Esophagus squamous epithelium (tissue), 5 donors: ENCODE measurements at places on chromosomes 11 and 22.

- no peak for DNase-seq
Measured at GRCh38 chr22:41656556-41656955, 32.1 kb downstream of the SNU13 start.

GRCh38 chr11:122345586-122345985, 229.6 kb upstream of the BLID start:
- no peak for DNase-seq

DNA sequence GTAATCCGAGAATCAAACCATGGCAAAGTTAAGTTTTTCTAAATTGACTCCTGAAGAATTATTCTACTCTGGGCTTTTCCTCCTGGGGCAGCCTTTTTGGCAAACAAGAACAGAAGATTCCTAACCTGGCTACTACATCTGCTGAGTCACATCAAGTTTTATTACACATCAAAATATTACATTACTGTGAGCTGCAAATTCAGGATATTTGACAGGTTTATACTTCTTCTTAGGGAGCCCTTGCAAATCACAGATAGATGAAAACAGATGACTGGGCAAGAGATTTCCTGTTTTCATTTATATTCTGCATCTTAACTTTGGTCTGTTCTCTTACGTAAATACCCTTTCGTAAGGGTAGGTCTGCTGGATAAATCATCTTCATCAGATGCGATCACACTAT, 23.6 kb downstream of the XRRA1 start:
- DNase-seq: no peak

DNA sequence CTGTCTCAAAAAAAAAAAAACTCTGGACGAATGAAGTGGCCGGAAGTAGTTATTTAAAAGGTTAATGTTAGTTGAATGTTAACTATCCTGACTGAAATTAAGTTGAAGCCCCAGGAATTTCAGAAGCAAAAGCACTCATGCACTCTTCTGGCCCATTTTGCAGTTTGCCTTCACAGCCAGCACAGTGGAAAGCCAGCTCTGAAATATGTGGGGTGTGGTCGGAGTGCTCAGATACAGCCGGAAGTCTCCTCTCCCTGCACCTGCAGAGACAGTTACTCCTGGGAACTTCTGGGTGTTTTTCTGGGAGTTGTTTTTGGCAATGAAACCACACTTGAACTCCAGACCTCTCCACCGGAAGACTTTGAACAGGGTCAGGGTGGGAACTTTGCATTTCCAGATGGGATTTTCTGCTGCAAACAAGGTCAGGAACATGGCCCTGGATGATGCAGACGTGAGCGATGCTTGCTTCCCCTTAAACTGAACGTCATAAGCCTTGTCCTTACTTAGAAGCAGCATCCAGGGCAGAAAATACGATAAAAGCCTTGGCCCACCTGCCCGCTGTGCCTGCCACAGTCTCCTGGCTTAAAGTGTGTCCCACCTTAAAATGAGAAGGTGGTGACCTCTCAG, 21.5 kb upstream of the CABP2 start:
- DNase-seq: no peak

GRCh38 chr11:73614591-73614990, 16.7 kb upstream of the FAM168A start:
- DNase-seq: no peak

DNA sequence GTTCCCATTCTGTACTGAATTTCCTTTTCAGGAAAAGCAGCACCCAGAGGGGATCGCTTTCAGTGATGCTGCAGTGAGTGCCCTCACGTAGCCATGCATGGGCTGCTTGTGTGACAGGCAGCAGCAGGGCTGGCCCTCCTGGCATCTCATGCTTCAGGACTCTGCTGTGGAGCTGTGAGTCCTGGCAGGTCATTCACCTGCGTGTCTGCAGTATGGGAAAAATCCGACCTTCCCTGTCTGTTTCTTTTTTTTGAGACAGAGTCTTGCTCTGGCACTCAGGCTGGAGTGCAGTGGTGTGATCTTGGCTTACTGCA, 13.4 kb downstream of the GLB1L2 start:
- no peak for DNase-seq

DNA sequence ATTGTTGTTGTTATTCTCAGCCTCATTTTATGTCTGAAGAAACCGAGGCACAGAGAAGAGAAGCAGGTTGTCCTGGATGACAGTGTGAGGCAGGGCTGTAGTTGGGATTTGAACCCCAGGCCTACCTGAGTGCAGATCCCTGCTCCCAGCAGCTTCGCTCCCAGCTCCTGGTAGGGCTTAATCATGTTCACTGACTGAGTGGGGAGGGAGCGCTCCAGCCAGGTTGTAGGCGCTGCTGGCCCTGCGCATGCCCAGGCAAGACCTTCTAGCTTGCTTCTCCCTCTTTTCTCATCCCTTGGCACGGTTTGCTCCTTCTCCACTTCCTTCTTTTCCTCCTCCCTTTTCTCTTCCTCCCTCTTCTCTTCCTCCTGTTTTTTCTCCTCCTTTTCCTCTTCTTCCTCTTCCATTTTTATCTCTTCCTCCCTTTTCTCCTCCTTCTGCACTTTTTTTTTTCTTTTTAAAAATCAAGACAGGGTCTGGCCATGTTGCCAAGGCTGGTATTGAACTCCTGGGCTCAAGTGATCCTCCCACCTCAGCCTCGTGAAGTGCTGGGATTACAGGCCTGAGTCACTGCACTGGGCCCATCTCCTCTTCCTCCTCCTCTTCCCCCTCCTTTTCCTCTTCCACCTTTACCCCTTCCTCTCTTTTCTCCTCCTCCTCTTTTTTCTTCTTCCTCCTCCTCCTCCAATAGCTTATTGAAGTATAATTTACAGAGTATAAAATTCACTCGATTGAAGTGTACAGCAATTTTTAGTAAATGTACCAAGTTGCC, 109.3 kb downstream of the KIAA1671 start:
- no peak for DNase-seq

DNA sequence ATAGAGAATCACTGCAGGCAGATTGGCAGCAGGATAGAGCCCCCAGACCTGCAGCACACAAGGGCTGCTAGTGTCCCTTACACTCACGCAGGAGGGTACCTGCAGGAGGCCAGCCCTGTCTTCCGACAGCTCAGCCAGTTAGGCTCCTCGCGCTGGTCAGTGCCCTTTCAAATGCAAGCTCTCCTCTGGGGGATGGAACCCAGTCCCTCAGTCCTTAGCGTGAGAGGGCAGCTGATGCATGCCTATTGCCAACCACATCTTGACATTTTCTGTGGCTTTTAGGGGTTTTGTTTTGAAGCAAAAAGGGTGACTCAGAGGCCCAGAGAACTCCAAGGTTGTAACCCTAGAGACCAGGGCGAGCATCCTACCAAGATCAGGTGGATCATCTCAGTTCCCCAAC, 40.0 kb downstream of the WNT11 start:
- DNase-seq: no peak

- no peak for DNase-seq
Measured at GRCh38 chr11:45431046-45432018, 145.2 kb upstream of the SYT13 start.

GRCh38 chr11:19713196-19714021, 772 bp downstream of the NAV2 start:
- no peak for DNase-seq

DNA sequence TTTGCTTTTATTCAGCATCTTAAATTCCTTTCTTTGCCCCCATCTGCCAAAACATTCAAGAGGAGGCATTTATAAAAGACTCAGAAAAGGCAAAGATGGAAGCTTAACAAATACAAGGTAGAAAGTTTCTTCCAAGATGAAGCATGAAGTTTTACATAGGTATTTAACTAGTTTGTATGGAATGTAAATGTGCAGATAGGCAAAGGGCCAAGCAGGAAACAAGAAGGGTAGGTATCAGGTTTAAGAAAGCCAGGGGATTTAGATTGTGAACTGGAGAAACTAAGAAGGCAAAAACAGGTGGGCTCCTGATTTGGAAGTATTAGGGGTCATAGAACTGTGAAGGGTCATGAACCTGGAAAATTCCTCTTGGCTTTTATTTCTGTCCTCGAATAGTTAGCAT, 62.6 kb downstream of the PPP2R1B start:
- no peak for DNase-seq

GRCh38 chr11:41921746-41922390, 462.4 kb upstream of the LRRC4C start:
- no peak for DNase-seq

- DNase-seq: no peak
Measured at GRCh38 chr11:35262735-35263134, 123.8 kb downstream of the CD44 start.

DNA sequence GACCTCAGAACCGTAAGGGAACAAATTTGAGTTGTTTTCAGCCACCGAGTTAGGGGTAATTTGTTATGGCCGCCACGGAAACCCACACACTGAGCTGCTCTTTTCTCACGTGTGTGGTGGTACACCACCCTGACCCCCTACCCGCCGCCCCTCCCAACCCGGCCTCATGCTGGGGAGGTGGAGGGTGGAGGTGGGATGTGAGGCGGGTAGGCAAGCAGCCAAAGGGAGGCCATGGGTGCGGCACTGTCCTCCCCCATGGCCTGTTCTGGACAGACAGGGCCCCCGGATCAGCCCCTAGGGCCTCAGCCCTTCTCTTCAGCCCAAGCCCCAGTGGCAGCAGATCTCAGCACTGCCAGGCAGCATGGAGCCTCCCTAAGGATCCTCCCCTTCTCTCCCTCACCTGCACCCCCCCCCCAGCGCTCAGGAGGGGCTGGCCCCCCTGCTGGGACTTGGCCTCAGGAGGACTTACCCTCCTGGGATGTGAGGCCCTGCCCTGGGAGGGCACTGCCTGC, 7.9 kb downstream of the PRR5 start:
- DNase-seq: no peak

DNA sequence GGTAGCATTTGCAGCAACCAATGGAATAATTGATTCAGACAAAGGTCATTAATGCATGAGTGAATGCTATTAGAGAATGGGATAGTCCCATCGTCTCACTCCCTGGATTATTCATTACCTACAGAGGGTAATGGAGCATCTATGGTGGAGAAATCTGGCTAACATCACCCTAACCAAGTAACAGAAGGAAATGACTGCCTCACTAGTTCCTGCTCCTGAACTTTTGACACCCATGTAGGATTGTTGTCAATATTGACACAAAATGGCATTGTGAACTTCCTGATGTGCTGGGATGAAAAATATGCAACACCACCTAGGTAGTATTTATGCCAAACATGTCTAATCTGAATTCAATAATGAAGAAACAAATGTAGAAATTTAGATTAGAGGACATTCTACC, 44.0 kb upstream of the KIRREL3 start:
- no peak for DNase-seq

- DNase-seq: no peak
Measured at GRCh38 chr11:1168721-1169161, 11.0 kb downstream of the MUC5AC start.

- no peak for DNase-seq
Measured at GRCh38 chr11:38791346-38791961, 2193.4 kb upstream of the RAG2 start.

- DNase-seq: no peak
Measured at GRCh38 chr11:66371627-66372415, at the start of gene SLC29A2. TSS of gene SLC29A2 (minus strand) at chr11:66371760. CDS start at chr11:66371591, 169 bp downstream.

GRCh38 chr11:125215976-125216375, 51.4 kb downstream of the PKNOX2 start:
- DNase-seq: no peak

DNA sequence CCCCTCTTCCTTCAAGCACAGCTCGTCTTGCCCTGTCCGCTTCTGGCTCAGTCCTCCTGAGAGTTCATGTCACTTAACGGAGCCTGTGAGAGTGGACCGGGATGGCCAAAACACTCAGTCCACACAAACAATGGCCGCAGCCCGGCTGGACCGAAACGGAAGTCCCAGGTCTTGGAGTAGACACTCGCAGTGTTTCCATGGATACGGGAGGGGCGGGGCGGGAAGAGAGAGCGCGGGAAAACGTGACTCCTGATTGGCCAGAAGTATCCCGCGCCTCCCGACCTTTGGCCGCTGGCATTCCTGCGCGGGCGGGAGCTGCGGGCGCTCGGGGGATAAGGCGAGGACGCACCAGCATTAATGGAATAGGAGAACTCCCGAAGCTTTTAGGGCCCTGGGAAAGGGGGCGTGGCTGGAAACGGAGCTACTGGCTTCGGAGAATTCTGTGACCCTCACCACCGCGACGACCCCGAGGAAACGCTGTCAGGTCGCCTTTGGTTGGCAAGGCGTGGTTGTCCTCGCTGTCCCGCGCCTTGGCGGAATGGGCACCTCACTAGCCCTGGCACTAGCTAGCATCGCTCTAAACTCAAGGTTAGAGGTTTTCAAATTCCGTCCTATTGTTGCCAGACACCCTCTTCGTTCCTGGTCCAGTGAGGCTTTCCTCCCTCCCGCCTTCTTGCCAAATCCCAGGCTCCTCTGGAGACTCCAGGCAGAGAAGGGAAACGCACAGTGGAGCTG, at the start of the genes NLRP14 and ZNF214:
Gene NLRP14 (plus strand): TSS at position 297 of the 735 bp plus-strand sequence. CDS start 18,108 bp downstream, outside the sequence.
Gene ZNF214 (minus strand): TSS at position 164 of the 735 bp plus-strand sequence. CDS start 17,511 bp downstream, outside the sequence.
- DNase-seq: peak; percentile 34

GRCh38 chr11:119488256-119488995, 65.5 kb upstream of the THY1 start:
- DNase-seq: no peak

- no peak for DNase-seq
Measured at GRCh38 chr22:46078241-46079092, 71.9 kb upstream of the PPARA start.

GRCh38 chr11:72850832-72851231, 36.6 kb downstream of the ATG16L2 start:
- DNase-seq: no peak

DNA sequence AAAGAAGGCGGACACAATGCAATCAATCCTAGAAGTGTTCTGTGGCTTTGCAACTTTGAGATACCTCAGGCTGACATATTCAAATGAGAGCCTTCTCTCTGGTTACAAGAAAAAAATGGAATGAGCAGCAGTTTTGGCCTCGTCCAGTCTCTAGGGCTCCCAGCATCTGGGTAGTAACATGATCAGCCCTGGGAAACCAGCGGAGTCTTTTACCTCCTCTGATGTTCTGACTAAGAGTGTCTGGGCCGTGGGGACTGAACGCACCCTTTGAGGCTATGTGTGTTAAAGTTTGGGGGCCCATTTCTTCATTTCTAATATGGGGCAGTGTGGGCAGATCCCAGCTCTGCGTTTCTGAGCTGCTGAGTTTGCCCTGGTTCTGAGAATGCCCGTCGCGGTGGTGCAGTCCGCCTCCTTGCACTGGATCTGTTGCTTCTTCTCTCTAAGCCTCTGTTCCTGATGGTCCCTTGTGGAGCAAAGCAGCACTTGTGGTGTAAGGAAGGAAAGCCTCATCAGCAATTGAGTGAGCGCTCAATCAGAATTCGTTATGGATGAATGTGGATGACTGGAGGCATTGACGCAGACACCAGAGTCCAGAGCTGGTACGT, 8.1 kb downstream of the PARVB start:
- DNase-seq: no peak

GRCh38 chr11:64314146-64314804, 3.1 kb downstream of the TRMT112 start:
- DNase-seq: no peak

DNA sequence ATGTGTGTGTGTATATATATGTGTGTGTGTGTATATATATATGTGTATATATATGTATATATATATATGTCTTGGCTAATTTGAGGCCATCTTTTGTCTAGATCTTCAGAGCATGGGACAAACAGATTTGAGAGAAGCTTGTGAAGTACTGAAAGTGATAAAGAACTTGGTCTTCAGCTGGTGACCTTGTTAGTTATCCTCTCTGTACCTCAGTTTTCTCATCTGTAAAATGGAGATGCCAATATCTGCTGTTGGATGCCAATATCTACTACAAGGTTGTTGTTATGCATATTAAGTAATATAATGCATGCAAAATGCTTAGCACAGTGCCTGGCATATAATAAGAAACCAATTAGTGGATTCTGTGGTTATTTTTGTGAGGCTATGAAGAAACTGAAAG, 2.5 kb upstream of the FEZ1 start:
- no peak for DNase-seq

GRCh38 chr11:86119077-86119476, 50.2 kb upstream of the PICALM start:
- DNase-seq: no peak
